Activated naive CD4-positive, alpha-beta T cell treated with anti-CD3 and anti-CD28 coated beads, Interleukin-2, amount 50 U/mL, for 72 hours (primary cell): ENCODE measurements at places on chromosomes 11 and 22. TPM values are rescaled to one million over a fixed set of nuclear protein-coding genes. Genes with fewer than 3 reads are reported as not detected.

DNA sequence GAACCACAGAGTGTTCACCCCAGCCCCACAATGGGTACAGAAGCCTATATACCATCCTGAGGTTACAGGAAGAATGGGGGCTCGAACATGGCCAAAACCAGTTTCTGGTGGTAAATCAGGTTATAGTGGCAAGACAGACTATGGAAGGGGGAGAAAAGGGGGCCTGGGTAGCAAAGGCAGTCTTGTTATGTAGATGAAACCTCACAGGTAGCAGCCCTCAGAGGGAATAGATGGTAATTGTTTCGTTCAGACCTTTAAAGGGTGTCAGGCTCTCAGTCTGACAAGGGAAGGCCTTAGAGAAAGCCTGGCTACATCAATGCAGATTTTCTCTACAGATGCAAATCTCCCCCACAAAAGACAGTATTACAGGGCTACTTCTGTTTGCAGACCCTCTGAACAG, 3.4 kb downstream of the CAPN1 start:
- DNase-seq = no peak

Gene MRTFA
- total RNA-seq = 38.5 TPM

DNA sequence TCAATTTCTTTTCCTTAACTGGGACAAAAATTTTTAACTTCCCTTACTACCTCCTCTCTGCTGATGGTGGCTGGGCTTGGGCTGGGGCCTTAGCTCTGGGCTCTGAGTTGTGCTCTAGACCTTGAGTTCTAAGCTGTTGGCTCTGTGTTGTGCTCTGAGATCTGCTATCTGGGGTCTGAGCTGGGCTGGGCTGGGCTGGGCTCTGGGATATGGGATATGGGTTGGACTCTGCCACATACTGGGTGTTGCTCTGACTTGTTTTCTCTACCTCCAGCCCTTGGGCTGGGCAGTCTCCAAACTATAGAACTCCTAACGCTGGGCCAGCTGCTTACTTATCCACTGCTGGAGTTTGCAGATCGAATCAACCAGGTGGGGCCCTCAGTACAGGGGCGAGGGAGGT, 41.9 kb downstream of the DNHD1 start:
- no peak for DNase-seq

DNA sequence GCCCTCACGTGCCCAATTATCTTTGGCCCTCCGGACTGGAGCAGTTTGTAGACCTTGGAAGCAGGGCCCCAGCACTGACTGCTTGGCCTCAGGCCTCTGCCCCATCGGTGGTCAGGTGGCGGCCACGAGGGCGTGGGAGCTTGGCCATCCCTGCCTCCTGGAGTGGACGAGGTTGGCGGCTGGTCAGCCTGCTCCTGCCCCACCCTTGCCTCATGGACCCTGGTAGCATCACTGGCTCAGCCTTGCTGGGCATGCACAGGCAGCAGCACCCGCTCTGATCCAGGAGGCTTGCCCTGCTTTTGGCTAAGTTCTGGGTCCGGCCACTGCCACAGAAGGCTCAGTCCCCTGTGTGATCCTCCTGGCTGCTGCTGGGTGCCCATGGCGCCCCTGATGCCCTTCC, 4.1 kb downstream of the KRTAP5-3 start:
- DNase-seq = no peak

- DNase-seq = no peak
These were observed 38.8 kb downstream of the LGR4 start for GRCh38 chr11:27433742-27434141.

DNA sequence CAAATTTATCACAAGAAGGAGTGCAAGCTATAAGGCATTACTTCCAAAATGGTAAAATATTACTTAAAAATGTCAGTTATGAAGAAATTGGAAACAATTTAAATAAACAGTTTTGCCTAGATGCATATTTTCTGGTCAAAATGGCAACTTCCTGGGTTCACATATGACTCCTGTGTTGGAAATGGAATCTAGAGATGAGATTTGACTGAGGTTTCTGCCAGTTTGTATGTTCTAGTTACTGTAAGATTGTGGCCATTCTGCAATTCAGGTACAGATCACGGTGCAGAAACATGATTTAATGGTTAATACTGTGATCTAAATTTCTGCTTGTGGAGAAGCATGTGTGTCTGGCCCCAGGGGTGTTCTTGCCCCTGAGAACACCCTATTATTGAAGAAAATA, 3.4 kb upstream of the OR4C6 start:
- DNase-seq = no peak

- DNase-seq = no peak
These were observed 112.2 kb downstream of the NCAM1 start for GRCh38 chr11:113073290-113073953.

Gene CCDC157
- total RNA-seq = not detected

- DNase-seq = no peak
These were observed 316.9 kb downstream of the JRKL start for GRCh38 chr11:96706761-96707160.

- DNase-seq = no peak
These were observed 345.1 kb downstream of the AASDHPPT start for GRCh38 chr11:106422583-106422982.

DNA sequence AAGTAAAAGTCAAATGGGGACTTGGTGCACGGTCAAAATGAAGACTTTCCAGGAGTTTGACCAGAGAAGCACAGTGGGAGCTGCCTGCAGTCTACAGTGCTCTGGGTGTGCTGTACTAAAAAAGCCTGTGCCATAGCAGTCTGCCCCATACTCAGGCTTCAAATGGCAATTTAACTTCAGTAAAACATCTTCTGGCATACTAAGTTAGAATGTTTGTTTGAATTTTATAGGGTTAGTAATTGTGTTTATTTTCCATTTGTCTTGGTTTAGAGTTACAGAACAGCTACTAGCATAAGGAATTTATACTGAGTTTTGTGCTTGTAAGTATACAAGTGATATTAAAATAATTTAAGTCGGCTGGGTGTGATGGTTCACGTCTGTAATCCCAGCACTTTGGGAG, 29.3 kb upstream of the LIPT2 start:
- DNase-seq = no peak

GRCh38 chr11:92504534-92504933, 279.9 kb downstream of the FAT3 start:
- no peak for DNase-seq

Gene PKDREJ
- total RNA-seq = 0.04 TPM

DNA sequence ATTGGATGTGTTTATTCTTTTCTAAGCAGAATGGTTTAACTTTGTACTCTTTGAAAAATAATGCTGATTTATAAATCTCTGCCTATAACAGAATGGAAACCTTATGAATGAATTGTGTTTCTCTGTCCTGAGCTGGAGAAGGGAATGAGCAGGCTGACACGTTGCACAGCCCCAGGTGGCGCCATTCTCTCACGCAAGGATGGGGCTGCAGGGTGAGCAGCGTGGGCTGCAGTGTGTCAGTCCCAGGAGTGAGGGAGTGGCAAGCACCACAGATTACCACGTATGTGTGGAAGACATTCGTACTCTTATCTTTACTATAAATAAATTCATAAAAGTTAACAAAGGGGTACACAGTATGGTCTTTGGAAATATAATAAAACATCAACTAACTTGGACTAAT, 33.4 kb downstream of the FDX1 start:
- no peak for DNase-seq

- DNase-seq = no peak
These were observed 3.3 kb downstream of the SYT7 start for GRCh38 chr11:61577383-61578118.

- DNase-seq = no peak
These were observed 107.5 kb downstream of the TBC1D22A start for GRCh38 chr22:46869831-46870441.

DNA sequence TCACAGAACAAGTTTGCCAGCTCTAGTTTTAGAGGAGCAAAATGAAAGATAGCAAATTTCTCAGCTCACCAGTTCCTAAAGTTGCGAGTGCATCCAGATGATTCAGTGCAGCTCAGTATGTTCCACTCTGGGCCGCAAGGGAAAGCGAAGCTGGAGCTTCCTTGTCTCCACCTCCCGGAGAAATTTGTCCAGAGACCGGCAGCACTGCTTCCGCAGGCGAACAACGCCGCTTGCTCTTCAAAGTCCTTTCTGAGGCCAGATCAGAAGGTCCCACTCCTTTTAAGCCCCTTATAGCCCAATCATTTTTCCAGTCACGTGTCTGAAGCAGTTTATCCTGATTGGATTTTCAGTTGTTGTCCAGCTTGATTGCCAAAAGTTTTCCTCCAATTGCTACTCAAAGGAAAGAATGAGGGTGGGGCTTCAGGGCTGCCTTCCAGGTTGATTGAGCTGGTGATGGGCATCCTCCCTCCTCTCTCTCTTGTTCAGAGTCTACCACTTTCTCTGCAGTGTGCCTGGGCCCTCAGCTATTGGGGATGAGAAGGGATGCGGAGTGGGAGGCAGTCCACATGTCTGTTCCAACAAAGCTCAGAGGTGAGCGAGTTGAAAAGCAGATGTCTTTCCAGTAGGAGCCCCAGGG, at the start of gene ZNF280A:
ZNF280A (minus strand) TSS at position 251 of the 637 bp plus-strand sequence. CDS start 4,640 bp downstream, outside the sequence.
- no peak for DNase-seq

Gene ANKRD49
- total RNA-seq = 22.8 TPM

Gene MS4A1
- total RNA-seq = not detected

GRCh38 chr11:112961146-112961668, at the start of gene NCAM1:
Gene NCAM1, plus strand, starts transcription at chr11:112961420.
- no peak for DNase-seq

GRCh38 chr11:69702239-69702691, 1.6 kb downstream of the FGF19 start:
- no peak for DNase-seq
